ENCODE measurements at places on chromosomes 2 and 18. TPM values are rescaled to one million over a fixed set of nuclear protein-coding genes. Genes with fewer than 3 reads are reported as not detected.

Gene PDE11A
- total RNA-seq: 6.5 TPM

Gene DES
- 5.5 TPM for total RNA-seq

Gene TRAPPC8
- 109 TPM for total RNA-seq

GRCh38 chr2:23426263-23426905 is 41.4 kb downstream of the KLHL29 start:
- H3K4me3 ChIP-seq: no peak overlapping the region
- no peaks in the 10 kb centered on the region for H3K36me3 ChIP-seq
- no peak overlapping the region for H3K27ac ChIP-seq
- no peak for DNase-seq
- H3K4me1 ChIP-seq: peaks cover 32% of the 10 kb centered on the region

DNA sequence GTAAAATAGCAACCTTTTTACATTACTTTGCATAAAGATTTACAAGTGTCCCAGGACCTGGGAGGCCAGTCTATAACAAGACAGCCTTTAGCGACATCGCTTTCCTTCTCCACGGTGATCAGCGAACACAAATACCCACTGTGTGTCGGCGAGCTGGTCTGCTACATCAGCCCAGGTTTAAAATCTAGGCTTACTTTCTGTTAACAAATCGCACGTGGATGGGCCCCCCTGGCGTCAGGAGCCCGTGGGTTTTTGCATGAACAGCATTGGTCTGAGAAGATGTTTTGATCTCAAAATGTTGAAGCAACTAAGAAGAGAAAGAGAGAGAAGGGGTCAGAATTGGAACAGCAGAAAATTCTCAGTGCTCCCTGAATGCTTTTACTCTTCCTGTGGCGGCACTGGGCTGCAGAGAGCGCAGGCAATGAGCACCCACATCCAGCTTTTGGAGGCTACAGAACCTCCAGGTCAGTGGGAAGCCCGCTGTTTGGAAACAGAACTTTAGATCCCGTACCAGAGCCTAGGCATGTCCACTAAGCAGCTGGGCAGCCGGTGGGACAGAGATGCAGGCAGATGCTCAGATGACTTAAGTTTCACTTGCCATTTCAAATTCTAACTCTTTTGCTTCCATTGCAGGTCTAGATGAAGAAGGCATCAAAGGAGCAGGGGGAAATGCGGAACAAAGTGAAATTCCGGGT is 32.9 kb downstream of the CYP27C1 start:
- peaks cover 4% of the 10 kb centered on the region for H3K4me1 ChIP-seq
- no peaks in the 10 kb centered on the region for H3K27me3 ChIP-seq
- H3K36me3 ChIP-seq: peaks cover 4% of the 10 kb centered on the region
- no peak overlapping the region for H3K4me3 ChIP-seq
- H3K27ac ChIP-seq: no peak overlapping the region
